ENCODE measurements at places on chromosomes 2 and 18.

DNA sequence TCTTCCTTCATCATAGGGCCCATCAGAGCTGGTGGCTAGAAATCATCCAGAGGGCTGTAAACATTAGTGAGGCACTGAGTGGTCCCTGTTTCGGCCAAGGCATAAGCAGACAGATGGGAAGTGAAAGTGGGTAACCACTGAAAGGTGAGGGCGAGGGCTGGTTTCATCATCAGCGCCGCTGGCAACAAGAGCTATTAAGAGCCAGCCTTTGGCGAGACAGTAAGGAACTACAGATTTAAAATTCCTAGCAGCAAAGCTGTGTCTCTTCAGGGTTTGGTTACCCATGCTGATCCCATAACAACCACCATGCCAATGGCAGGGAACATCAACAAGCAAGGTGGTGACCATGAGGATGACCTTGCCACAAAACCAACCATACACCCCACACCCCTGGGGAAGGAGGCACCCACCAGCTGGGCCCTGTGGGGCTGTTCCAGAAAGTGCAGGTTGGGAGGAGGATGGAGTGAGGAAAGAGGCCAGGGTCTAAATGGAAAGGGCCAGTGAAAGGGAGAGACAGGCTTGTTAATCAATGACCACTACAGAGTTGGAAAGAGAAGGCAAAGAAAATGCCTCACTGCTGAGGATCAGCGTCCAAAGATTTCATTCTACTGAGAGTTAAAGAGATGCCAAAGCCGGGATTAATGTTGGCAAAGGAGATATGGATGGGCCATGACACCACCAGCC is 9.0 kb upstream of the SLC20A1 start:
- no peak for DNase-seq

DNA sequence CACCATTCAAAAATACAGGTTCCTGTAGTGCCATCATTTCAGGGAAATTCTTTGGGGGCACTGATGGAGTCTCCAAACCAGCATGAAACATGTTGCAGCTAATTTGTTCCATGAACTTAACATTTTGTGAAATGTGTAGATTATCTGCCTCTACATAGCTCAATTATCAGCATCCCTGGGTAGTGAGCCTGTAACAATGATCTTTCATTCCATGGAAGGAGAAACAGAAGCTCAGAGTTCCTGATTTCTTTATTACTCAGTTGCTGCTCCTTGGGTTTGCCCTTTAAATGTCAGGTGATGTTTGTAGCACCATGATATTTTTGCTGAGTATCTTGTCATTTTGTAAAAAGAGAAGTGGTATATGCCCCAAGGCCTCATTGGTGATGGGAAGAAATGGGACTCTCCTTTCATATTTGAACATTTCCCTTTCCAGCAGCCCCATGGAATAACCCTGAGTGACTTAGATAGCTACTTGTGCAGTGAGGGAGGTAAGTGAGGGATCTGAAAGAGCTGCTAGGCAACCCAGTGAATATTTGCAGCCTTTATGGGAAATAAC is 146.9 kb downstream of the CERS6 start:
- no peak for DNase-seq

DNA sequence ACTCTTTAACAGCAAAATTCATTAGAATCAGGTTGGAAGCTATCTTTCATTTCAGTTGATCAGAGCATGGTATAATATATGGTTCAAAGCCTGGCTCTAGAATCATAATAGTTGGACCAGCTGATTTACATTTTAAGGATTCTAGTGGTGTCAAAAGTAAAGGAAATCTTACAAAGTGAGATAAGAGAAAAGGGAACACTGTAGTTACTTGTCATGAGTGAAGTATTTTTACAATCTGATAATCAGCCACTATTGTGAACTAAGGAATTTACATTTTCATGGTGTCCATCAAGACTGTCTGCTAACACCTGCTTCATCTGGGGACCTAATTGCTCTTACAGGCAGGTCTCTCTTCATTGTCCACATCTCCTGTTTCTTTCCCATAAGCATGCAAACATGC is 161.1 kb downstream of the SLC39A10 start:
- DNase-seq = no peak

GRCh38 chr2:2530334-2530733 is 199.3 kb upstream of the MYT1L start:
- DNase-seq = no peak

GRCh38 chr2:237618449-237618848 is 8.9 kb upstream of the LRRFIP1 start:
- no peak for DNase-seq

DNA sequence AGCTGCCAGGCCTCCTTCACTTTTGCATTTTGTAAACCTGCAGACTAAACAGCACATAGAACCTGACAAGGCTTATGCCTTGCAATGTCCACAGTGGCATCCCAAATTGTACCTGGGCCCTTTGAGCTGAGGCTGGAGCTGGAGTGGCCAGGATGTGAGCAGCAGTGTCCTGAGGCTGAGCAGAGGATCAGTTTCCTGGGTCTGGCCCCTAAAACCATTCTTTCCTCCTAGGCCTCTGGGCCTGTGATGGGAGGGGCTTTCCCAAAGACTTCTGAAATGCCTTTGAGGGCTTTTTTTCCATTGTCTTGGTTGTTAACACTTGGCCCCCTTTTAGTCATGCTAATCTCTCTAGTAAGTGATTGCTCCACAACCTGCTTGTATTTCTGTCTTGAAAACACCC is 32.8 kb downstream of the FSIP2 start:
- DNase-seq = no peak

DNA sequence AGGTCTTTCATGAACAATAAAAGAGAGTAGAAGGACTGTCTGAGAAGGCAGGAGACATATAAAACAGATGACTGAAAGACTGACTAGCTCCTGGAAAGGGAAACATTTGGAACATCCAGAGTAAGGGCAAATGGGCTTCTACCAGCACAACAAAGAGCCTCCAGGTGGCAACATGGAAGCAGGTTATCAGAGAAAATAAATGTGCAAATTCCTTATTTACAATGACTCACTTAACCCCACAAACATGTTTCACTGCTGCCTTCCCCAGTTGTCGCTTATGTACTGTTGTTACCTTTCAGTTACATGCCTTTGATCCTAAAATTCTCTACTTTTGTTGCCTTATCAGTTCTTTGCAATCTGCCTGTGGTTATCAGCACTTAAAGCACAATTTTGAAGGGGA is 117.0 kb downstream of the HIBCH start:
- DNase-seq = no peak

GRCh38 chr2:16045653-16046352 is 105.5 kb downstream of the MYCN start:
- DNase-seq = no peak

DNA sequence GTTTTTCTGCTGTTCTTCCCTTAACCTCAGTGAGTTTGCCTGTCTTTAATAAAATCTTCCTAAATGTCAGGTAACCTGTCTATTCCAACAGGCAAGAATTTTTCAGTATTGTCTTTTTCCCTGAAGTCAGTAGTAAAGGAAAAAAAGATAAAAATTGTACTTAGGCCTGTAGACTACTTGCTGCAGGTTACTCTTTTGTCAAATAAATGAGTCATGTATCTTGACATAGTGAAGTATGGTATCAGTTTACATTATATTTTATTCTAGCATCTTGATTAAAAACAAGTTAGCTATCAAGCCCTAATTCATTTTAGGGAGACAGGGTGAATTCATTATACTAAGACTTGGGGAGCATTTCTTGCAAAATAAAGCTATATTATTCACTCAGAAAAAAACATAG is 59.8 kb downstream of the ITGA4 start:
- DNase-seq = no peak

- DNase-seq = no peak
Measured at GRCh38 chr18:60112369-60112768, 212.6 kb downstream of the PMAIP1 start.

DNA sequence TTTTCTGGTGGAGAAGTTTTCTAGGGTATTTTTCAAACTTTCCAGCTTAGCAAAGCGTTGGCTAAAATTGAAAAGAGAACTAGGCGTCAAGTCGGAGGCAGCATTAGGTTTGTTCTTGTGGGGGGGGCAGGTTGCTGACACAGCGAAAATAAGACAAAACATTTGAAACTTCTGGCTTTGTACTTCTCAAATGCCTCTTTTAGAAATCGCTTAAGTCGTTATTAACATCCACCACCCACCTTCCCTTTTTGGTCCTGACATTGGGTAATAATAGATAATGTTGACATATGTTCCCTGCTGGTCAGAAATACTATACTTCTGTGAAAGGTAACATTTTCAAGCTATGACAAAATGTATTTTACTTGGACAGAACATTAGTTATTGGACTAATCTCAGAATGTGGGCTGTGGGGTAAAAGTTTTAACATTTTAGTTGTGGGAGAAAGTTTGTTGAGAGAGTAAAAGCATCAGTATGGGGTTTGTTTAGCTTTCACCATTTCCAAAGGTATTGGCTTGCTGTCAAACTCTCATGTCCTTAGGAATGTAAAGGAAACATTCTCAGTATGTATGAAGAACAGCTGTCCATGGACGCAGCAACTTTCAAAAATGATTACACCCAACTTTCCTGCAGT is 88.1 kb upstream of the ZEB2 start:
- DNase-seq = no peak

DNA sequence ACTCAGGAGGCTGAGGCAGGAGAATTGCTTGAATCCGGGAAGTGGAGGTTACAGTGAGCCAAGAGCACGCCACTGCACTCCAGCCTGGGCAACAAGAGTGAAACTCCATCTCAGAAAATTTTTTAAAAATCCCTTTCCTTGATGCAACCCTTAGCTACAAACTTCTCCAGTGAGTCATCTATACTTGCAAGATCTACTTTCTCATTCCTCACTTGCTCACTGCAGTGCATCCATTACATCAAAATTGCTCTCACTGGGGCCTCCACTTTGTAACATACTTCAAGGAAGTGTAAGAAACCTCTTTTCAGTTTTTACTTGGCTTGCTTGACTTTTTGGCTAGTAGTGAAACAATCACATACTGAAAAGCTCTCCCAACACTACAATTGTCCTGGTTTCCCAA is 65.3 kb downstream of the REEP1 start:
- DNase-seq = no peak

DNA sequence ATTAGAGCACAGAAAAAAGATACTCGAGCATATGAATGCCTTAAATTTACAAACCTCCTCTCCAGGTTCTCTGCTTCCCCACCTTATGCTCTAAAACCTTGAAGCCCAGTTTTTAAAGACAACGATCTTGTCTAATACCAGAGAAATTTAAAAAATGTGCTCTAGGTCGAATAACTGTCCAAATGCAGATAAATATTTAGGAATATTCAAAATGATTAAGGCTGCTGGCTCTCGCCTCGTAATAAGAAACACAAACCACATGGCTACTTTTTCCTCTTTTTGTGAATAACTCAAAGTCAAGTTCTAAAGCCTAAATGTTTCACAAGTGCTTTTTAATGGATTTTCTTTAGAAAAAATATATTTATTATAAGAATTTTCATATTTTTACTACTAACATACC is 101.3 kb downstream of the SATB2 start:
- DNase-seq = no peak

GRCh38 chr2:146457221-146457620 is 1387.6 kb upstream of the ACVR2A start:
- DNase-seq = no peak

- no peak for DNase-seq
Measured at GRCh38 chr2:555164-555922, 121.9 kb downstream of the TMEM18 start.

DNA sequence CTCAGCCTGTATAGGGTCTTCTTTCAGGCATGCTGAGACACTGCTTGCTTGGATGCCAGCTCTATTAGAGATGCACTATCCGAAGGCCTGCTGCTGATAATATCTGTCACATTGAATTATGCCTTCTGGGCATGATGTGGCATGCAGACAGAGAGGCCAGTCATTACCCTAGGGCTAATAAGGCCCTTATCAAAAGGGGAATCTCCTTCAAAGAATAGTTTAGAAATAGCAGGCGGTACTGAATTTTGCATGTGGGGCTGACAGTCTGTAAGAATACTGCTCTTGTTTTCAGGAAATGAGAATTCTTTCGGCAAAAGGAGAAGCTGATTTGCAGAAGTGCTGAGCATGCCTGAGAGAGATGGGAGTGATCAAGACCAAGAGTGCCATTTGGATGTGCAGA is 13.1 kb upstream of the LHCGR start:
- no peak for DNase-seq

GRCh38 chr18:54173980-54174630 is 50.4 kb downstream of the MBD2 start:
- no peak for DNase-seq

DNA sequence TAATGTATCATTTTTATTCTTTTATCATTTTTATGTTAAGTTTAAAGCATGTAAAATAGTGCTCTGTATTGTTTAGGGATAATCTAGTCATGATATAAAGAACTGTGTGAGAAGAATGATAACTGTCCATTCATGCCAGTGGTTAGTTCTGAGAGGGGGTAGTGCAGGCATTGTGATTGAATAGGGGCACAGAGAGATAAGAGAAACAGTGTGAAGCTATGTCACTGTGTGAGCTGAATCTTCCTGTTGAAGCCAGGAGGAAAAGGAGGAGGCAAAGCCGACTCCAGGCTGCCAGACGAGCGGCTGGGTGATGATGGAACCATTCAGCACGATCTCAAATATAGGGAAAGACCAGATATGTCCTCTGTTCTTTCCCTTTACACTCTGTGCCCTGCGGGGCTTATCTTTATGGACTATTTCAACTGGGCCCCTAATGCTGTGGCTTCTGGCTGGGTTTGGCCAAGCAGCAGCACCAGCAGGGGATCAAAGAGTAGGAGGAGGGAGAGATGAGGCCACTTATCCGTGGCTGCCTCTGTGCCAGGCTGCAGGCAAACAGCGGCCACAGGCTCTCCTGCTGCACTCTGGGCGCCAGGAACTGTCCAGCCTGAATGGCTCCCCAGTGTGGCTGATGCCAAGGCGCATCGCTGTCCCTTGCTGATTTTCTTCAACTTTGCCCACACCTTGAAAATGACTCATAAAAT is 128.0 kb downstream of the SPP2 start:
- DNase-seq = no peak

DNA sequence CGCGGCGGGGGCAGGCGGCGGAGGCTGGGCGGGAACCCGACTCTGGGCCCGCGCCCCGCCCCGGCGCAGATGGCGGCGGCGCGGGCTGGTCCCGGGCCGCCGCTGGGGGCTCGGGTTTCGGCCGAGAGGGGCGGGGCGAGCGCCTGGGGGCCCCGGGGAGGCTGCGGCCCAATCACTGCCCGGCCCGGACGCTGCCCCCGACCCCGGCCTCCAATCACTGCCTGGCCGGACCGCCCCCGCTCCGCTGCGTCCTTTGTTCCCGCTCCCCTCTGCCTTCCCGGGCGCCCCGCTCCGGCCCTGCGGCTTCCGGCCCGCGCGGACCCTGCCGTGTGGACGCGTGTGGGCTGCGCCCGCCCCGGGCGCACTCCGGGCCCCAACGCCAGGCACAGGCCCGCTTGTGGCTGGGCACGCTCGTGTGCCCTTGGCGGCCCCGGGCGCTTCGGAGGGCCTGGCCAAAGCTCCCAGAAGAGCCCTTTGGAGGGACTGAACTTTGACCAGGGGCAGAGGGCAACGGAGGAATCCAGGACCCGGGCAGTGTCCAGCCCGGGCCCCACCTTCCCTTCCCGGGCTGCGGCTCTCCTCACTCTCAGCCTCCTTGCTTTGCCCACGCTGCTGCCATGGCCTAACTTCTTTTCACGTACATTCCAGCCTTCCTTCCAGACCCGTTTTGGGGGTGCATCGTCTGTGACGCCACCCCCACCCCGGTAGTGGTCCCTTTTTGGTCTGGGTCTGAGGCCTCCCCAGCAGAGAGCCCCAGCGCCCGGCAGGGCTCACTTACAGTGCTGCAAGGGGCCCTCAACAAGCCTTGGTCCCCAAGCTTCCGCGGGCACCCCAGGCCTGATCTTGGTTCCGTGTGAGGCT is 27.1 kb upstream of the PTMA start:
- DNase-seq = peak; percentile 96

- DNase-seq = no peak
Measured at GRCh38 chr2:179877601-179878364, 16.4 kb upstream of the ZNF385B start.

- no peak for DNase-seq
Measured at GRCh38 chr2:110205660-110206455, 1.0 kb upstream of the NPHP1 start.
